ENCODE measurements at places on chromosomes 6 and 20. TPM values are rescaled to one million over a fixed set of nuclear protein-coding genes. Genes with fewer than 3 reads are reported as not detected.

DNA sequence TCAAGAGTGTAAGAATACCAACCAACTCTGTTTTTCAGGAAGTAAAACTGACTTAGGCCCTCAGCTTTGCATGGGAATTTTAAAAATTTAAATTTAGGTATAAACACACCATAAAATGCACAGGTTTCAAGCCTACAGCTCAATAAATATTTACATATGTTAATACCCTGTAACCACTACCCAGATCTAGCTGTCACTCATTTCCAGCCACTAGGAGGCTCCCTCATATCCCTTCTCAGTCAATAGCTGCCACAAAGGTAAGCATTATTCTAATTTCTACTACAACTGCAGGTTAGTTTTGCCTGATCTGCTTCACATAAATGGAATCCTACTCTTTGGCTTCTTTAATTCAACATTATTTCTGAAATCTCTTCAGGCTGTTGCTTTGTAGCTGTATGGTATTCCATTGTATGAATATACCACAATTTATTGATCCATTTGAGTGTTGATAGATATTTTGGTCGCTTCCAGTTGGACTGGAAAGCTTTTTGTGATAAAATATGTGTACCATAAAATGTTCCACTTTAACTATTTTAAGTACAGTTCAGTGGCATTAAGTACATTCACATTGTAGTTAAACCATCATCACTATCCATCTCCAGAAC is 32.5 kb upstream of the MEI4 start:
- no peaks in the 10 kb centered on the region for H3K27me3 ChIP-seq
- no peaks in the 10 kb centered on the region for H3K4me1 ChIP-seq
- H3K4me3 ChIP-seq = no peak overlapping the region
- DNase-seq = peak; percentile 60
- H3K36me3 ChIP-seq = no peaks in the 10 kb centered on the region
- H3K27ac ChIP-seq = no peak overlapping the region

DNA sequence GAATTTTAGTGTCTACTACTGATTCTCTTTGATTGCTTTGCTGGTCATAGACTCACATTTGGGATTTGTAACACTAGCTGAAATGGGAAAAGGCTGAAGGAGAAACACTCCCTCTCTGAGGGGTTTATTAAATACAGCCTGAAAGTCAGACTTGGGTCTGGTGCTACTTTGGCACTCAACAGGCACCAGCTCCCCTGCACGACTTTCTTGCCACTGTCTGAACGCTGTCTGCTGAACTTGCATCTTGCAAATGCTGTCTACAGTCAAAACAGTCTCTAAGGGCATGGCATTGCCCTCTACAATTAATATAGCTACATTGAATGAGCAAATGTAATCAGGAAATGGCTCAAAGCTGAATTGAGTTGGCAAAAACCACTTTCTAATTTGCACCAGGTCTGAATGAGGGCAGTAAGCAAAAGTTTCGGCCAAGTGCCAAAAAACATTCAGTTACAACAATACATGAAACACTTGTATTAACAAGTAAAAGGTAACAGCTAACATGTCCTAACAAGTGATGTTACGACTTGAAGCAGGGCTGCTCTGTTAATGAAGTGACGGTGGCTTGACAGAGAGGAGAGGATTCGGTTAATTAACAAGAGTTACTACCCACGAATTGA is 119.5 kb downstream of the FOXC1 start:
- H3K4me1 ChIP-seq = no peaks in the 10 kb centered on the region
- H3K4me3 ChIP-seq = no peak overlapping the region
- no peaks in the 10 kb centered on the region for H3K27me3 ChIP-seq
- no peaks in the 10 kb centered on the region for H3K36me3 ChIP-seq
- no peak overlapping the region for H3K27ac ChIP-seq
- DNase-seq = no peak

DNA sequence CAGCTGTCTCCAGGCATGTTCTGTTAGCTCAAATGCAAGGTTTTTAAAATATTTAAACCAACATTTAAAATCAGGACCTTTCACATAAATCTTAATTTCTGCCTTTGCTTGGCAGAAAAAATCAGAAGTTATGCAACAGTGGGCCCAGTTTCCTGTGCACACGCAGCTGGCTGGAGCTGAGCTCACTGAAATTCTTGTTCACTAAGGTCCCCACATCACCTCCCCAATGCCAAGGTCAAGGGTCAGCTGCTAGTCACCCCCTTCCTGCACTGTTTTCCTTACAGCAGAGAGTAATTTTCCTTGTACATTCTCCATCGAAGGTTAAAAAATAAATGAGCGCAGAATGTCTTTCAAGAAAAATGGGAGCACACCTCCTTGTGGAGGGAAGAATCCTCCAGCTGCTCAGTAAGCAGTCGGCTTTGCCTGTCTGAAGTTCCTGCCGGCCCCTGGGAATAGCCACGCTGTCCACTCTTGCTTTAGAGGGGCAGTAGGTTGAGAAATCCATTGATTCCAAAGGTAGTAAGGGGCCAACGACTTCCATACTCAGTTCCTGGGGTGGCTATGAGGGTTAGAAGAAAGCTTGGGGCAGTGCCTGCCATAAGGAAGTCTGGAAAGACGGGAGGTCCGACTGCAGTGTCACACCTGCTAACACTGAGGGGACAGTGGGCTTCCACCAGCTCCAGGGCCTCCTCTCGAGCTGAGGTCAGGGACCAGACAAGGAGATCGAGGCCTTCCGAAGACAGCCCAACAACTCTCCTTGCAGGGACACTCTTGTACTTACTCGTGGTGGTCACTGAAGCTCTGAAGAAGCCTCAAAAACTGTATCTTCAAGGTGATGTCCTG is 56.8 kb downstream of the MYH7B start:
- no peak overlapping the region for H3K4me3 ChIP-seq
- H3K27me3 ChIP-seq = no peaks in the 10 kb centered on the region
- no peak for DNase-seq
- H3K27ac ChIP-seq = no peak overlapping the region

- H3K27ac ChIP-seq = no peak overlapping the region
- H3K4me1 ChIP-seq = no peaks in the 10 kb centered on the region
- DNase-seq = no peak
- no peaks in the 10 kb centered on the region for H3K36me3 ChIP-seq
- H3K27me3 ChIP-seq = no peaks in the 10 kb centered on the region
These were observed 299.8 kb downstream of the CD83 start for GRCh38 chr6:14417377-14417776.

DNA sequence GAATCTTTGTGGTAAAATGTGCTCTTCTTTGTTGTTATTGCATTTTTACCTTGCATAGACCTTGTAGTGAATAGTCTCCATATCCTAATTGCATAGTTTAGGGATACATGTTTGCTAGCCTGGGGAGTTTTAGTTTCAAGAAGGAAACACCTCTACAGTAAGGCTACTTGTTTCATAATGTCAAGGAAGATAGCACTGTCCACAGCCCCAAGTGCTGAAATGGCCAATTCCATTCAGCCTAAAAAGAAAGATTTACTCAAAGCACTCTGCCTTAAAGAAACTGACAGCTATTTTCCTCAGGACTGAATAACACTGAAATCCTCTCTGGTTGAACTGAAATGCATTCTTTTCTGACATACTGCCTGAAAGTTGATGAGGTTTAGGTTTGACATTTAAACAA is 2.6 kb downstream of the HCRTR2 start:
- no peaks in the 10 kb centered on the region for H3K36me3 ChIP-seq
- no peak overlapping the region for H3K4me3 ChIP-seq
- no peak overlapping the region for H3K27ac ChIP-seq
- peaks cover 8% of the 10 kb centered on the region for H3K4me1 ChIP-seq
- DNase-seq = peak; percentile 21

DNA sequence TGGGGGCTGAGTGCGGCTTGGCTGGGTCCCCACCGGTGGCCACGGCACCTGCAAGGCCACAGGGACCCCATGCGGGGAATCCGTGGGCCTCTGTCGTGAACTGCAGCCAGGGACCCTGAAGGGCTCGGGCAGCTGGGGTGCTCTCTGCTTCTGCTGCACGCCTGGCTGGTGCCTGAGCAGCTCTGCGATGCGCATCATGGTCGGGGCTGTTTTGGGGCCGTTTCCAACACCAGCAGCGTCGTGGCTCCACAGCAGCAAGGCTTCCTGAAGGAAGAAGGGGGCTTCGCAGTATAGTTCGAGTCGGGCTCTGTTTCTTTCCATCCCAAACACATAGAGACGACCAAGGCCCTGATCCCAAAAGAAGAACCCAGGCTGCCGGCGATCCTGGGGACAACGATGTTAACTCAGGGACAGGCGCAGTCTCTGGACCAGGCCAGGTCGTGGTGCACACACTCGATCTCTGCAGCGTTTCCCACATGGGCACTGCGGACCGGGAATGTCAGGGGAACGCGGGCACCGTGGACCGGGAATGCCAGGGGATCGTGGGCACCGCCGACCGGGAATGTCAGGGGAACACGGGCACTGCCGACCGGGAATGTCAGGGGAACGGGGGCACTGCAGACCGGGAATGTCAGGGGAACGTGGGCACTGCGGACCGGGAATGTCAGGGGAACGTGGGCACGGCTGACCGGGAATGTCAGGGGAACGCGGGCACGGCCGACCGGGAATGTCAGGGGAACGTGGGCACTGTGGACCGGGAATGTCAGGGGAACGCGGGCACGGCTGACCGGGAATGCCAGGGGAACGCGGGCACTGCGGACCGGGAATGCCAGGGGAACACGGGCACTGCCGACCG is 36.8 kb upstream of the BHLHE23 start:
- no peaks in the 10 kb centered on the region for H3K4me1 ChIP-seq
- no peak overlapping the region for H3K27ac ChIP-seq
- peaks cover 20% of the 10 kb centered on the region for H3K27me3 ChIP-seq
- no peak overlapping the region for H3K4me3 ChIP-seq

- H3K27me3 ChIP-seq = peaks cover 26% of the 10 kb centered on the region
- no peaks in the 10 kb centered on the region for H3K36me3 ChIP-seq
- H3K4me1 ChIP-seq = no peaks in the 10 kb centered on the region
- H3K4me3 ChIP-seq = no peak overlapping the region
These were observed 76.2 kb downstream of the FAM229B start for GRCh38 chr6:112163295-112164257.

- H3K36me3 ChIP-seq = no peaks in the 10 kb centered on the region
- no peak overlapping the region for H3K4me3 ChIP-seq
- H3K27me3 ChIP-seq = no peaks in the 10 kb centered on the region
- H3K27ac ChIP-seq = no peak overlapping the region
- no peak for DNase-seq
These were observed 11.6 kb upstream of the PLN start for GRCh38 chr6:118536478-118536877.

DNA sequence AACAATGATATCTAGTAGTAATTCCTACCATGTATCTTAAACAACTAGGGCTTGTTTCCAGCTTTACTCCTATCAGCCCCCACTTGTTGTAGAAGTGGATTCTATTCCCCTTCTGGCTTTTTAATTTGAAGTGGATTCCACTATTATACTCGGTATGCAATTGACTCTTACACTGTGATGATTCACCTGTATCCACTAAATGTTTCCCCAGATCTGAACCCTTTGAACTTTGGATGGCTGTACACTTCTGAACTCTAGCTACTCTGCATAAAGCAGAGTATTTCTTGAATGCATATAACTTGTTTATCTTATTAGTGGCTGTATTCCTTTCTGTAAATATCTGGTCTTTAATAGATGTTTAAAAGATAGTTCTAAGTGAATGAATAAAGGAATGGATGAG is 538.4 kb upstream of the NRSN1 start:
- no peak for DNase-seq
- no peak overlapping the region for H3K27ac ChIP-seq
- no peaks in the 10 kb centered on the region for H3K36me3 ChIP-seq

- H3K4me3 ChIP-seq = no peak overlapping the region
- H3K36me3 ChIP-seq = no peaks in the 10 kb centered on the region
- no peaks in the 10 kb centered on the region for H3K4me1 ChIP-seq
- no peak overlapping the region for H3K27ac ChIP-seq
These were observed 60.5 kb upstream of the SAMD5 start for GRCh38 chr6:147447835-147448611.

DNA sequence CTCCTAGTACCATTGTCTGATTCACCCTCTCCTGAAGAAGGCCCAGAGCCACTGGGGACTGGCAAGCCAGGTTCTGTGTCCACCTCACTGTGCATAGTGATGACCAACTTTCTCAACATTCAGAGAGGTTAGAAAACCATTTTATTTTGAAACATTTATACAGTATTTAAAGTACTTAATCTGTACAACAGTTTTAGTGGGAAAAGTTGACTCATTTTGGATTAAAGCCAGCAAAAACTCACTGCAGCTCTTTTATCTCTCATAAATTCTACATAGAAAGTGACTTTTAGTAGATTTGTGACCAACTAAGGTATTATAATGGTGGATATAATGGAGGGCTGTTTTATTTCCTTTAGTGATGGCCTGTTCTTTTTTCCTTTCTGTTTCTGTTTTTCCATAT is 9.7 kb downstream of the TULP4 start:
- H3K4me3 ChIP-seq = no peak overlapping the region
- H3K4me1 ChIP-seq = peaks cover 25% of the 10 kb centered on the region
- H3K27ac ChIP-seq = peak overlapping the region; percentile 84

DNA sequence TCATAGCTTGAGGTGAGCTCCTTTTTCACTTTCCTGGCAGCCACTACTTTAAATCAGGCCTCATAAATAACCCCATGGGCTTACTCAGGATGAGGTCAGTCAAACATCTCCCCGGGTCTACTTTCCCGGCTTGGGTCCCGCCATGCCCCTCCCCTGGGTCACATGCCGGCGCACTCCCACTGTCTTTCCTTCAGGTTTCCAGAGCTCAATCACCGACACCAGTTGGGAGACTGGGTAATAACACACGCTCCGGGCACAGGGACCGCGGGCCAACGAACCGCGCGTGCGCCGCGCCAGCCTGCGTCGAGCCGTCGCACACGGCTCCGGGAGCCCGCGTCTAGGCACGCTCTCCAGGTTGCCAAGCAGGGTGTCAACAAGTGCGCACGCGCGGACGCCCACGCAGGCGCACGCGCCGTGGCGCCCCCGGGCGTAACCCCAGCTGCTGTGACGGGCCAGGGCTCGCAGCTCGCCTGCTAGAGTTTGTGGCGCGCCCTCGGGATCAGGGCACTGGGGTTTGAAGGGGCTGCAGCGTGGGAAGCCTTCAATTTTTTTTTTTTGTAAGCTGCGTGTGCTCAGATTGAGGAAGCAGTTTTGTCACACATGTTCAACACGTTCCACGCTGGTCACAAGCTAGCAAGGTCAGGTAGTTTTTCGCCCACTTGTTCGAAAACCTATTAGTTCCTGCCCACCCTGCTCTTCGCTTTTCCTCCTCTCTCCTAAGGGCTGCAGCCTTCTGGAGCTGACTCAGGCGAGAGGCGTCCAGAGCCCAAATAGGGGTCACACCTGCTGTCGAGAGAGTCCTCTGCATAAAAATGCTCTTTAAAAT is 31.8 kb downstream of the TFAP2B start:
- DNase-seq = peak; percentile 57
- H3K27ac ChIP-seq = no peak overlapping the region
- H3K36me3 ChIP-seq = no peaks in the 10 kb centered on the region
- peaks cover 96% of the 10 kb centered on the region for H3K27me3 ChIP-seq

- H3K27ac ChIP-seq = peak overlapping the region; percentile 57
- DNase-seq = peak; percentile 72
- H3K4me1 ChIP-seq = peaks cover 37% of the 10 kb centered on the region
- no peaks in the 10 kb centered on the region for H3K36me3 ChIP-seq
These were observed 582.2 kb upstream of the FLRT3 start for GRCh38 chr20:14919501-14920081.

The TMEM244 gene
- not detected for polyA plus RNA-seq

The CFAP206 gene
- not detected for polyA plus RNA-seq

The CST2 gene
- not detected for polyA plus RNA-seq

The ATP6V1G2 gene
- not detected for polyA plus RNA-seq

The IBTK gene
- polyA plus RNA-seq = 19.6 TPM

The PRRT1 gene
- 4.0 TPM for polyA plus RNA-seq

The GATA5 gene
- polyA plus RNA-seq = 43.5 TPM

The MDFI gene
- polyA plus RNA-seq = 28.2 TPM

The CLPSL1 gene
- not detected for polyA plus RNA-seq

The ECT2L gene
- not detected for polyA plus RNA-seq

The TRIM40 gene
- polyA plus RNA-seq = 0.34 TPM

The ASIP gene
- 3.3 TPM for polyA plus RNA-seq

The PRSS16 gene
- 19.4 TPM for polyA plus RNA-seq

The PDSS2 gene
- polyA plus RNA-seq = 15.3 TPM

The TBC1D20 gene
- polyA plus RNA-seq = 33.9 TPM
